Stimulated activated CD4-positive, alpha-beta T cell treated with anti-CD3 and anti-CD28 coated beads, Interleukin-4, amount 100 ng/mL, for 1 hour (primary cell): ENCODE measurements at places on chromosomes 1 and 21.

- no peak for DNase-seq
These were observed 34.0 kb downstream of the FH start for GRCh38 chr1:241485554-241485992.

GRCh38 chr1:186418503-186418902 lies 42.4 kb downstream of the PDC start:
- no peak for DNase-seq

- no peak for DNase-seq
These were observed 22.7 kb downstream of the PKNOX1 start for GRCh38 chr21:42997053-42997452.

GRCh38 chr1:63772876-63773275 lies 941 bp upstream of the ROR1 start:
- DNase-seq, result no peak

DNA sequence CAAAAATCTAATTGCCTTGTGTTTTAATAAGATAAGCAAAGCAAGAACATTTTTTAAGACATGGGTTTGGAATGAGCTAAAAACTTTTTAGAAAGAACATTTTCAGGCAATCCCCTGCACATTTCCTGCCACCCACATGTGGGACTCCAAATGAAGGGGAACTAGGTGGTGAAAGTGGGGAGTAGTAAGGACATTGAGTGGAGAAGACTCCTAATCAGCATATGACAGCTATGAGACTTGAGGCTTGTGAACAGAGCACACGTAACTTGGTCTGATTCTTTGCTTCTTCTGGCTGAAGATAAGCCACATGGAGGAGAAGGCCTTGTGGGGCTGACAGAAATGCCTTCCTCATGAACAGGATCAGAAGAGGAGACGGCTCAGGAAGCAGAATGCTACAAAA lies 50.3 kb downstream of the FCER1A start:
- DNase-seq, result no peak
